ENCODE measurements at places on chromosomes 1 and 21.

- no peak for DNase-seq
Observed at GRCh38 chr1:80656014-80656636, 1144.6 kb upstream of the ADGRL2 start.

DNA sequence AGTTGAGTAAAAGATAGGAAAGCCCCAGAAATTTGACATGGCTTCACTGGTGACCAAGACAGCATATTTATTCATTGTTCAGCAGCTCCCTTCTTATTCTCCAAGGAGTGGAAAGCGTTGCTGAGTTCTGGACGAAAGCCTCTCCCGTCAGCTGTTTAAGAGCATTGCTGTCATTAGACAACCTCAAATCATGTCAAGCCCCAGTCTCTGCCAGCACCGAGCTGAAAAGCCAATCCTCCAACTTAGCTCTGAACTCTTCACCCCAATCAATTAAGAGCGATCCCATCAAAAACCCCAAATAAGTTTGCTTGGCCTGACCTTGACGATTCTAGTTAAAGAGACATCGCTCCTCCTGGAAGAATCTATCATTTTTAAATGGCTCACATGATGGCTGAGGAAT, 110.8 kb downstream of the PLPP3 start:
- peak; percentile 60 for DNase-seq

DNA sequence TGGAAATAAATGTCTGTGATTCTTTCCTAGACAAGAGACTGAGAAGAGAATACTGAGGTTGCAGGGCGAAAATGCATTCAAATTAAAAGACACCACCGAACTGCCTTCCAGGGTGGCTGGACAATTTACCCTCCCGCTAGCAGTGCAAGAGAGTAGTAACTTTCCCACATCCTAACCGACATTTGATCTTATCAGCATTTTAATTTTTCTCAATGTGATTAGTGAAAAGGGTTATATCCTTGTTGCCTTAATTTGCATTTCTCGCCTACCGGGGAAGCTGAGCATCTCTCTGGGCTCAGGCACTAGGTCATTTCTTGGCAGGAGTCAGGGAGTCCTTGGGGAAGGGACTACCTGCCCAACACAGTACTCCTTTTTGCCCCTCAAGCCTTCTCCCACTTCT, 2.8 kb downstream of the TNFRSF8 start:
- no peak for DNase-seq

- no peak for DNase-seq
Observed at GRCh38 chr1:243543501-243543900, 287.7 kb downstream of the SDCCAG8 start.

DNA sequence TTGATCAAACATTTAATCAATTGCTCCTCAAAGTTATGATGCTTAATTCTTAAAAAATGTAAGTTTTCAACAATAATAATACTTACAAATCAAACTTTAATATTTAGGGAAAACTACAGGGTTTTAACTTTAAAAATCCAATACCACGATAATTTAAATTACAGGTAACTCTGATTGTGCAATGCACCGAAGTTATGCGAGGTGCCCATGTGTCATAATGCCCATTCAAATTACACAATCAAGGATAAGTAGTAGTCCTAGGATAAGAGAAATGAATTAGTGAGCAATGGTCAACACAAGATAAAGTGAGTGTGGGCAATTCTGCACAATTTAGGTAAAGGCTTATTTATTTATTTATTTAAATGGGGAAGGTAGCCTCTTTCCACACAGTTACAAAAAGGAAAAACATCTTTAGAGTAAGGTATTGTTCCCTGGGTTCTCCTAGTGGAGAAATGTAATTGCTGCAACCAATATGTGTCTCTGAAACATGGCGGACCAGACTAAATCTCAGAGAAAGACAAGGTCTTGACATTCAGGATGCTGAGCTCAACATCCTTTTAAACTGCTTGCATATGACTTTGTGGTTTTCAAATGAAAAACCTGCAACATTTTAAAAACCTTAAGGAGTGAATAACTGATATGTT, 164.2 kb downstream of the TTLL7 start:
- DNase-seq, result no peak

DNA sequence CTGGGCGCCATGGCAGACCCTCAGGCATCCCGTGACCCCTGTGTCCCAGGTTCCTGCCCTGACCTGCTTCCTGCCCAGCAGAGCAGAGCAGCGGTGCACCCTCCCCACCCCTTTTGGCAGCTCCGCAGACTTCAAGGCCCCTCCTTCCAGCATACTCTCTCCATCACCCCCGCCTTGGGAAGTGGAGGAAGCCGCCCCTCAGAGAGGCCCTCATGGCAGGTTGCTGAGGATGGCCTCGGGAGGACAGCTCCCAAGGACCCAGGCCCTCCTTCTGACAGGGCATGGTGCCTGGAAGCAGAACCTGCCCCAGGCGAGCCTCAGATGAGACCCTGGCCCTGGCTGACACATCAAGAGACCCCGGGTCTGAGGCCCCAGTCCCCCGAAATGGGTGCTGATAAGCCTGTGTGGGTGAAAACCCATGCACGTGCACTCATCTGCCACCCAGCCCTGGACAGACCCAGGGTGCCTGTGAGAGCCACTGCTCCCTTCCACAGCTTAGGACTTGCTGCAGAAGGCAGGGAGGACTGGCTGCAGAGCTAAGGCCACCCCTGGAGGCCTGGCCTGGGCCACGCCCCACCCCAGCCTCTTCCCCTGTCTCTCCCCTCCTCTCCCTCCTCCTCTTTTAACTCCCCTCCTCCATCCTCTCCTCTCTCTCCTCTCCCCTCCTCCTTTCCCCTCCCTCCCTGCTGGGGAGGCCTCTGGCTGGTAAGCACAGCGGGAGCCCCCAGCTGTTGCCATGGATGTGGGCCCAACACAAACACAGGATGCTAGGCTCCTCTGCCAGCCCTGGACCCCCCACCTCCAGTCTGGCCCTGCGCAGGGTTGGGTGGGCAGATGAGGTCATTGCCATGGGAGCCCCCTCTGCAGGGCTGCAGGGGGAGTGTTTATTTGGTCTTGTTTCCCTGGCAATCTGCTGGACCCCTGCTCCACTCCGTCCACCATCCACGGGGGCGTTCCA, 33.7 kb downstream of the WNT9A start:
- peak; percentile 38 for DNase-seq

- DNase-seq, result no peak
Observed at GRCh38 chr1:42469727-42470126, 6.6 kb downstream of the CCDC30 start.

DNA sequence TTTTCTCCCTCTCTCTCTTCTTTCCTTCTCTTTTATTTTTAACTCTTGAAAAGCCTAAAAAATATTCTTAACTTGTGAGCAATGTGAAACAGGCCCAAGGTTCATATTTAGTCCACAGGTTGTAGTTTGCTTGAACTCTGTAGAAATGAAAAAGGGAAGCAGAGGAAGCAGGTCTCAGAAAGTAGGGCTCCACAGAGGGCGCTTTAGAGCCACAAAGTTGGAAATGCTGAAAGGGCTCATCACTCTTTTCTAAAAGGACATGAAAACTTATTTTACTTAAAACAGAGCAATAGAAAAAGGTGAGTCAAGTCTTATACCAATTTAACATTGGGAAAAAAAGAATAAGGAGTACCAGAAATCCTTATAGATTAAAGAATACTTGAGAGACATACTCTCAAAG, 247.0 kb downstream of the USP25 start:
- DNase-seq, result no peak

DNA sequence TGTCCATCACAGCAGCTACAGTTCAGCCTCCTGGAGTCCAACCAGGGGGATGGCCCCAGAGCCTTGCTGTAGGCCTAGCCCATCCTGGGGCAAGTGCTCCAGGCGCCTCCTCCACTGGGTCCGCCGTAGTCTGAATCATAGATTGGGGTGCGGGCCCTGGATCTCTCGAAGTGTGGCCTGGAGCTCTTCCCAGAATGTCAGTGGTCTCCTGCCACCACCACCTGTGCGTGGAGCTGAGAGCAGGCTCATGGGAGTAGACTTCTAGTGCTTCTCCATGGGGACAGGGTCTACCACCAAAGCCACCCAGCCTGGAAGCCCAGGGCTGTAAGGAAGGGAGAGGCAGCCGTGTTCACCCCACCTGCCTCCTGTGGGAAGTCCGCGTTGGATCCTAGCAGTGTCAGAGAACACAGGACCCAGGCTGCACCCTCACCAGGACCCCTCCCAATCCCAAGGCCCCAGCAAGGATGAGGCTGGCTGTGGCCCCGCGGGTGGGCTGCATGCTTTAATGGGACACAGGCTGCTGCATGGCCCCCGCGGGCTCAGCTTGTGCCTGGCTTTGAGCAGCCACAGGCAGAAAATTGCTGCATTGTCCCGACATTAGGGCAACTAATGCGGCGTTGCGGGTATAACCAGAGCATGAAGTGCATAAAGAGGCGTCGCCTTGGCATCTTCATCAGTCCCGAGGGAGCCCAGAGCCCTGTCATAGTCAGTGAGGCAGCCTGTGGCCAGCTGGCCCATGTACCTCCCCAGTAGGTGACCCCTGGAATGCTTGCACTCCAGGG, 735 bp upstream of the HES3 start:
- DNase-seq, result no peak

DNA sequence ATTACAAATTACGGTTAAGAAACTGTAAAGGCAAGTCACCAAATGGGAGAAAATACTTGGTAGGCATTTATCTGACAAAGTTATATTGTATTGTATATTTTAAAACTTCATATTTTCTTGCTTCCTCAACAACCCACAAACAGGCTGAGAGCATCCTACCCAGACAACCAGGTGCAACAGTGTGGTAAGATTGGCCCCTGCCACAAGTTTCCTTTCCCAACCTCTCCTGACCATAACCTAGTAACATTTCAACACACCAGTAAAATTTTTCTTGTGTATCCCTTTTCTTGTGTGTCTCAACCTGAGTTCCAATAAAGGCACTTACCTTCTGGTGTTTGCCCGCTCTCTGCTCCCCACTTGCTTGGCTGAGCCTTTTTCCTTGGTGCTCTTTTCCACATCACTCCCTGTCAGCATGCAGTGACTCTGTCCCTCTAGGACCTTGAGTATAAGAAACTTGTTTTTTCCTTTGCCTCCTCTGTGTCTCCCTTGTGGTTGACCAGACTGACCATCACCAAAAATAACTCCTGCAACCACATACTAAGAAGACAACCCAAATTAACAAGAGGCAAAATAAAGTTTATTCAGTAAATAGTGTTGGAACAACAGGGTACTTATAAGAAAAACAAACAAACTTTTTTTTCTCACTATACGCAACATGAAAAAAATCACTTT, 40.9 kb downstream of the FCRL3 start:
- DNase-seq, result no peak

DNA sequence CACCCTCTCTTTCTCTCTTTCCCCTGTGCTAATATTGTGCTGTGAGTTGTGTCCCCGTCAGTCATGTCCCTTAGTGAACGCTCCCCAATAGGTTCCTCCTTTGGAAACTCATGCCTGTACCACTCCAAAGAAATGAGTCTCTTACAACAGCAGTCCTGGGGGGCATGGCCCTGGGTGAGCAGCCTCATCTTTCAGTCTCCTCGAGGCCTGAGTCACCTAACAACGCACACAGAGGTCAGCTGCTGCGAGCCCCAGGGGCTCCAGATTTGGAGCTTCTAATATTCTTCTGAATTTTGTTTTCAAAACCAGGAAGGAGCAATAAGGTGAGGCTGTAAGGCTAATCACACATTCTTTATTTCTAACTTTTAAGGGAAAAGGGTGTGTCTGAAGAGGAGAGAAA, 30.5 kb upstream of the ZBTB8A start:
- DNase-seq, result no peak

Measured in muscle of arm (tissue), 14 donors.